AG10803 (cell line): ENCODE measurements at places on chromosomes 7 and 10.

GRCh38 chr10:131905267-131905571 is 4.4 kb downstream of the PPP2R2D start:
- no peak for DNase-seq

DNA sequence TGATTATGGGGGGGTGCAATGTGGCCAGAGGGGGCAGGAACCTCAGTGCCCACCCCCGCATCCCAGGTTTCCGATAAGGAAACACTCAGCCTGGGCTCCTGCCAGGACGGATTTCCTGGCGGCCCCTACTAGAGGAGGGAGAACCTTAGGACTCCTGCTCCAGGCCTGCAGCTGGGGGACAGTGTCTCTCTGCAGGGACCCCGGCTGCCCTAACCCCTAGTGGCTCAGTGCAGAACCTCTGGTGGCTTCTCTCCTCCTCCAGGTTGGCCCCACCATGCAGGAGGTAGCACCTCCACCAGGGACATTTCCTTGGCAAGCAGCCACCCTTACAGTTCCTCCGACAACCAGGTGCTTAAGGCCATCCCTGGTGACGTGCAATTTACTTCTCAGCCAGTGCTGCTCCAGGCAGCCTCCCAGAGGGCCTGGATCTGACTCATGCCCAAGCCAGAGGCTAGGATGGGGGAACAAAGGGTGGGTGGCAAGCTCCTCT is 31.9 kb downstream of the SH2B2 start:
- no peak for DNase-seq

- DNase-seq, result no peak
Measured at GRCh38 chr10:9636216-9636615, 1381.5 kb upstream of the CELF2 start.

DNA sequence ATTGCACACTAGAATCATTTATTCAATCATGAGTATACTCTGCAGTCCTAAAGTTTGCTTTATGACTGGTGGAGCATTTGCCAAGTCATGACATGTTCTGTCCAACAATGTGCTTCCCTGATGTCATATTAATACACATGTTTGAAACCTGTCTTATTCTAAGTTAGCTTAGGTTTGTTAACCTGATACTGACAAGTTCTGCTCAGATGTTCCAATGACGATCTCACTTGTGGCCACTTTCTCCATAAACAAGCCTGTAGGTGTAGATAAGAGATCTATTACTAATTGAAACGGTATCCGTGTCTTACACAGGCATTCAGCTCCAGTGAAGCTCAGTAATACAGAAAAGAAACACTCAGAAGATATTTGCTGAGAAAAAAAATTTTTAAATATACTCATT is 64.9 kb downstream of the GPR37 start:
- DNase-seq, result no peak

- DNase-seq, result no peak
Measured at GRCh38 chr7:29569648-29570047, 6.0 kb downstream of the PRR15 start.

DNA sequence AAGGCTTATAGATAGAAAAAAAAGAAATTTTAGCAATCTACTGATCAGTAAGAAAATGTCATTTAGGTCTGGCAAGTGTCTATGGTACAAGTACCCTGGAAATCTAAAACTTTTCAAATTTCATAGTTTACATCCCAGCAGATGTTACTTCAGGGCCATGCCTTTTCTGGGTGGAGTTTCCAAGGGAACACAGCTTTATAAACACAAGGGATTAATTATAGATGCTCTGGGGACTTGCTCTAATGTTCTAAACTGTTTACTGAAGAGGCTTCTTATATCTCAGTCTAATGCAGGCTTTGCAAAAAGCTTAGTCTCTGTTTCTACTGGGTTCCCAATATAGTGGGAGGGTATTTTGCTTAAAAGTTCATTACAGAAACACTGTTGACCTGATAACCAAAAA is 3.1 kb downstream of the CD36 start:
- peak; percentile 61 for DNase-seq

GRCh38 chr10:70509757-70510147 is 31.2 kb downstream of the PALD1 start:
- no peak for DNase-seq

GRCh38 chr10:130244031-130244927 is 108.1 kb downstream of the GLRX3 start:
- DNase-seq, result no peak

GRCh38 chr7:27992755-27993493 is 187.7 kb downstream of the JAZF1 start:
- no peak for DNase-seq

DNA sequence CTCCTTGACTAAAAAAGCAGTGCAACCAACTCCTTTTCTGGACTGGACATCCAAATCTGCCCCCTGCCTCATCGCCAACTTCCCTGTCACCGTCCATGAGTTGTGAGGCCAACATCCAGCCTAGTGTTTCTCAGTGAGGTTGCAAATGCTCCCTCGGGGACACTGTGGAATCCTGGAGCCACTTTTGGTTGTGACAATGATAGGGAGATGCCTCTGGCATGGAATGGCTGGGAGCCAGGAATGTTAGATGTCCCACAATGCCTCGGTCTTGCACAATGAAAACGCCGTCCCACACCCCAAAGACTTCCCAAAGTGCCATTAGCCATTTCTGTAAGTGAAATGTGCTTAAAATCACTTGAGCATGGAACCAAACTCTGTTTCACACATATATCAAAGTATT is 105.2 kb downstream of the OSBPL3 start:
- DNase-seq, result no peak

DNA sequence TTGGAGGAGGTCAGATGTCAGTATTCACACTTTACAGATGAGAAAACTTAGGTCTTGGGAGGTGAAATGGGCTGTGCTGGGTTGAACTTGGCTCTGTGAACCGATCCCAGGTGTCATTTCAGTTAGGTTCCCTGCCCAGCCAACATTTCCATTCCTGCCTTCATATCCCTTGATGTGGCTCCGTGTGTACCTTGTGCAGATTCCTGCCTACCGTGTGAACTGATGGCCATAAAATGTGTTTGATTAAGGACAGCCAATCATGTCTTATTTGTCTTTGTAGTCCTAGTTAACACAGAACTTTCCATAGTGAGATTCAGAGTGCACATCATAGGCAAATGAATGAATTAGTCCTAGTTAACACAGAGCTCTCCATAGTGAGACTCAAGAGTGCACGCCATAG is 101.0 kb upstream of the GATA3 start:
- no peak for DNase-seq

- no peak for DNase-seq
Measured at GRCh38 chr7:93367254-93367653, 135.1 kb downstream of the VPS50 start.

DNA sequence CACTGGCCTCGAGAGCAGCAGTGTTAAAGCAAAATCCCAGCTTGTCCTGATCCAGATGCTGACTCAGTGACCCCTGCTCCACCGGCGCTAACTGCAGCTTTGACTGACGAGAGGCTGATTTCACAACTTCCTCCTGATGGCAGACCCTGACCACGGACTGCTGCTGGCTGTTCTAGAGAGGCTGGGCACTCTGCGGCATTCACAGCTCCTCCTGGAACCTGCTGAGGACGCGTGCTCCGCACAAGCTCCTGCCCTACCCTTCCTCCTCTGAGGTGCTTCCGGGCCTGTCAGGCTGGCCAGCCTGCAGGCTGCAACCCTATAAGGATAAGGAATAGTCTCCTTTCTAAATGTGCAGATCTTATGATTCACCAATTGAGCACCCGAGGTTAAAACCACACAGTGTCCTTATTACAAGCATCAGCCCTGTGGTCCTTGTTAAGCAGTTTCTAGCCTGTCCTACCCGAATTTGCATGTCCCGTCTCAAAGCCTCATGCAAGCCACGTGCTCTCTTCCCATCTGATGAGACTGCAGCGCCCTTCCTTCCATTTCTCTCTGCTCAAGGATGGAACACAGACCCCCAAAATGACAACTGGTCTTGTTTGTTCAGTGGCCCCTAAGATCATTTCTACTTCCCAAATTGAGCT is 35.5 kb upstream of the NCAPG2 start:
- peak; percentile 62 for DNase-seq

DNA sequence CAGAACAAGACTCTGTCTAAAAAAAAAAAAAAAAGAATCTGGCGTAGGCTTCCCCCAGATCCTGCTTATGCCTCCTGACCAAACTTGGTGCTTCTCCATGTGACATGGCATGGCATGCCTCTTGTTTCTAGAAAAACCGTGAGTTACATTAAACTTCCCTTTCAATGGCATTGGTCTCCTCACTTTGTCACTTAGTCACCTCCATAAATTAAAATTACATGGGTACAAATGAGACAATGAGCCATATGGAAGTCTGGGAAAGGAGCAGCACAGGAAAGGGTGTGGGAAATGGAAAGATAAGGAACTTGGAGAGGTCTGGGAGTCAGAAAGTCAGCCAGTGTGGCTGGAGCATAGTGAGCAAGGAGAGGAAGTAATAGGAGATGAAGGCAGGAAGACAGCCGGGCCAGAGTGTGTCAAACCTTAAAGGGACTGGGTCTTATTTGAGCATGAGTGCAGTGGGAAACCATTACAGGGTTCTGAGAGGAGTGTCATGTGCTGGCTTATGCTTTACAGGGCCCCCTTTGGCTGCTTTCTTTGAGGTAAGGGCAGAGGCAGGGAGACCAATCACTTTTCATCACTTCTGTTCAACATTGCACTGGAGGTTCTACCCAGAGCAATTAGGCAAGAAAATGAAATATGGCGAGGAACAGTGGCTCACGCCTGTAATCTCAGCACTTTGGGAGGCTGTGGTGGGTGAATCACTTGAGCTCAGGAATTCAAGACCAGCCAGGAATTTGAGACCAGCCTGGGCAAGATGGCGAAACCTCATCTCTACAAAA is 21.3 kb upstream of the ZMIZ2 start:
- DNase-seq, result peak; percentile 94

DNA sequence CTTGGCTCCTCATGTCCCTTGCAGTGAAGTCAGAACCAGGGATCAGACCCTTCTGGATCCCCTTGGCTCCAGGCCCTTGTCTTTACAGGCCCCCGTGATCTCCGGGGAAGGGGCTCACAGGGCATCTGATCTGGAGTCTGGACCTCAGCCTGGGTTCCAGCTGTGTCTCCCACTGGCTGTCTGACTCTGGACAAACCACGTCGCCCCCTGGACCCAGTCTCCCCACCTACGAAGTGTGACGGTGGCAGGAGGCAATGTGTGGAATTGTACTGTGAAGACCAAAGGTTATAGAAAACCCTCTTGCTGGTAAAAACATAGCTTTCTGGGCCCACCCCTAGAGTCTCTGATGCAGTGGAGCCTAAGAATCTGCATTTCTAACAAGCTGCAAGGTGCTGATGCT is 15.5 kb upstream of the C10orf71 start:
- DNase-seq, result no peak

DNA sequence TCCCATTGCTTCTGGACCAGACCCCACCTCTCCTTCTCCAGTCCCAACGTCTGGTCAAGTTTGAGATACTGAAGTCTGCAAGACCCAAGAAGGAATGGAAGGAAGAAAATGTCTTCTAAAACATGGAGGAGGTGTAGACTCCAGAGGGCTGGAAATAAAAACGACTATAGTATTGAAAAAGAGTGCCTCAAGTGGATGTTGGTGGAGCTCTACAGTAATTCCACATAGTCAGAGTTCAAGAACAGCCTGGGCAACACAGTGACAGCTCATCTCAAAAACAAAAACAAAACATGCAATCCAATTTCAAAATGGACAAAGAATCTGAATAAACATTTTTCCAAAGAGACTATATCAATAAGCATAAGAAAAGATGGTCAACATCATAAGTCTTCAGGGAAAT is 2.3 kb upstream of the PCGF6 start:
- DNase-seq, result no peak
